ENCODE measurements at places on chromosomes 5 and 9.

- no peak for DNase-seq
Measured at GRCh38 chr9:121906074-121906870, 186.8 kb downstream of the TTLL11 start.

GRCh38 chr5:89232139-89232603, 349.2 kb upstream of the MEF2C start:
- DNase-seq = no peak

DNA sequence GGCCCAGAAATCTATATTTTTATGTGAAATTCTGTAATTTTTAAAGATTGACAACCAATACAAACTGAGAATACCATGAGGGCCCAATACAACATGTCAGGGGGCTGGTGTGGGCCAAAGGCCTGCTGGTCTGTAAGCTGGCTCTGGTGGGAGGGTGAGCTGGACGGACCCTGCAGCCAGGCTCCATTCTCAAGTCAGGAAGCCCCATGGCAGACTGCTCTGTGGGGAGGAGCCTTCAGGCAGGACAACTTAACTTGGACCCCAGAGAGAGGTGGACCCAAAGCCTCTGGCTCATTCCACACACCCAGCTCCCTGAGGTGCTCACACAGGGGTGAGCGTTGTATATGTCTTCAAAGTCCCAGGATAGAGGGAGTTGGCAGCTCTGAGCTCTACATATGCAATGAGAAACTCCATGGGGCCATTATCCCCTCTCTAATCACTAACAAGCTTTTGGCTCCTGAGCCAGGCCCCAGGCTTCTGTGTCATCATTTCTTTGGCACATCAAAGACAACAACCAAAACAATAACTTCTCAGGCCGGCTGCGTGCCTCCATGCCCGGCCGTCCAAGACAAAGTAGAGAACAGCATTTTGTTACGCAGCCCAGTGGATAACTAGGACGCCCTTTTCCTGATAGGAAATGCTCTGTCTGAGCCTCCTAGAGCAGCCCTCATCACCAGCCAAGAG, 6.4 kb downstream of the SEPTIN8 start:
- DNase-seq = no peak

- DNase-seq = no peak
Measured at GRCh38 chr5:181204826-181205760, at the start of gene TRIM7. TRIM7 (minus strand) TSS chr5:181205196; CDS start chr5:181205110, 86 bp downstream.

DNA sequence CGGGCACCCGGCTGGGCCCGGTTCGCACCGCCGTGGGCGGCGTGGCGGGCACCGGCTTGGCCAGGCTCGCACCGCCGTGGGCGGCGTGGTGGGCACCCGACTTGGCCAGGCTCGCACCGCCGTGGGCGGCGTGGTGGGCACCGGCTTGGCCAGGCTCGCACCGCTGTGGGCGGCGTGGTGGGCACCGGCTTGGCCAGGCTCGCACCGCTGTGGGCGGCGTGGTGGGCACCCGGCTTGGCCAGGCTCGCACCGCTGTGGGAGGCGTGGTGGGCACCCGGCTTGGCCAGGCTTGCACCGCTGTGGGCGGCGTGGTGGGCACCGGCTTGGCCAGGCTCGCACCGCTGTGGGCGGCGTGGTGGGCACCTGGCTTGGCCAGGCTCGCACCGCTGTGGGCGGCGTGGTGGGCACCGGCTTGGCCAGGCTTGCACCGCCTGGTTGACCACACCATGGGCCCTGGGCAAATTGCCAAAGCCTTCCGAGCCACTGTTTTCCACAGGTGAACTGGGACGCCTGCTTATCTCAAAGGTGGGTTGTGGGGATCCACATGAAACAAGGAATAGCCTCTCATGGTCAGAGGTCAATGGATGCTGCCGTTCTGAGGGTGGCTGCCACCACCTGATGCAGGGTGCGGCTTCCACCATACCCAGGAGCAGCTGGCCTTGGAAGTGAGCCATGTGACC, 28.2 kb downstream of the ADAMTSL2 start:
- no peak for DNase-seq

DNA sequence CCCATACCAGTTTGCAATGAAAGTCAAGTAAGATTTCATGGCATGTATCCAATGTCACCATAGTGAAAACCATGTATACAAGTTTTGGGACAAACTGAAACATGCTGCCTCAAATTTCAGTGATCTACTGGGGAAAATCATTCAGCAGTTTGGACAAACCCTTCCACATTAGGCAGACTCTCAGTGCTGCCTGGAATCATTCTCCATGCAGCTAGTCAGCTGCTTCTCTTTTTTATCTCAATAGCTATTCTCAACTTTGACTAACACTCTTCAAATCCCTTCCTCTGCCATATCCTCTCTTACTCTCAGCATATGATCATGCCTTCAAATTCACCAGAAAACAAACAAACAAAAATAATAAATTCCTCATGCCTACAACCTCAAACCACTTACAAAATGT, 323.3 kb downstream of the MAN2A1 start:
- no peak for DNase-seq

DNA sequence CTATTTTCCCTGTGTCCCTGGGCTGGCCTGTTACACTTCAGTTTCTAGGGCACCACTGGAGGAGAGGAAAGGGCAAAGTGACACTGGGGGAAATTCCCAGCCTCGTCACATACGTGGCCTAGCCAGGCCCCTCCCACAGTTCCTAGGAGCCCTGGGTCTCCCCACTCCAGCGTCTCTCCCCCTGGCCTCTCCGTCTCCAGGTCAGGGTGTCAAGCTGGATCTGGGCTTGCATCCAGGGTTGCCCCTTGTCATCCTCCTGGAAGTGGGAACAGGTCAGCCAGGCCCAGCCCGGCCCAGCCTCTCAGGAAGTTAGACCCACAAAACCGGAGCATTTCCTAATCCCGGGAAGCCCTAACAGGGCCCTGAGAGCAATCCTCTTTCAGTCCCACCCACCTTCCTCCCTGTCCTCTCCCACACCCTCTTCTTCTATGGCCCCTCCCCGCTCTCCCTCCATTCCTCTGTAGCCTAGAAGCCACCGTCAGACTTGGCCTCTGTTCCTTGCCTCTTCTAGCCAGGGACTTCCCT, 4.7 kb upstream of the TNIP1 start:
- DNase-seq = no peak

DNA sequence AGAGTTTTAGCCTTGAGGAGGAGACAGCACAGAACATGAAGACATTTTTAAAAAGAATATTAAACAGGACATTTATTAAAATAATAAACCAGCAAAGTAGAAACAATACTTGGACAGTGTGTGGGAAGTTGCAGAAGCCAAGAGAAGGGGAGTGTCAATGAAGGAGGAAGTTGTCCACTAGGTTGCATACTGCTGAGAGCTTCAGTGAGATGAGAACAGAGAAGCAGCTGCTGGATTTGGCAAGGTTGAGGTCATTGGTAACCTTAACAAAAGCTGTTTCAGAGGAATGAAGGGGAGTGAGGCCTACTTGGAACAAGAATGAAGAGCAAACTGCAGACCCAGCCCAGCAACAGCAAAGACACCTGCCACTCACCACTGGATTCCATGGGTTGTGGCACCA, 11.4 kb downstream of the BHMT start:
- no peak for DNase-seq
